NCI-H1417 (cell line): ENCODE measurements at places on chromosomes 5 and 9.
A peak's percentile ranks its signal among the peaks of the same experiment; 100 is the strongest.

GRCh38 chr5:147751156-147751830 lies 31.2 kb downstream of the JAKMIP2 start:
- DNase-seq: peak; percentile 84

- no peak for DNase-seq
Observed at GRCh38 chr5:148927307-148927946, 101.0 kb downstream of the ADRB2 start.

DNA sequence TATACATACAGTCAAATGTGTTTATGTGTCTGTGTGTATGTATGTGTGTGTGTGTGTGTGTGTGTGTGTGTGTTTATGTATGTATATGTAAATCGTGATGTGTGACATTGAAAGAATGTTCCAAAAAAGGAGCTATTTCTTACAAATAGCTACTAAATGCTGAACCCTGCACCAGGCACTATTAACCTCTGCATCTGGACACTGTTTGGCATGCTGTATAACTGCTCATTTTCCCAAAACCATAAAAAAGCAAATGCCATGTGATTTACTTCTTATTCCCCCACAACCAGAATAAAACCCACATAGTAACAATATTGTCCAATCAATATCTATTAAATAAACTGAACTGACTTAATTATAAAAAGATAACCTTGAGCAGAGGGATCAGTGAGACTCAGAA lies 91.1 kb downstream of the NR6A1 start:
- no peak for DNase-seq

DNA sequence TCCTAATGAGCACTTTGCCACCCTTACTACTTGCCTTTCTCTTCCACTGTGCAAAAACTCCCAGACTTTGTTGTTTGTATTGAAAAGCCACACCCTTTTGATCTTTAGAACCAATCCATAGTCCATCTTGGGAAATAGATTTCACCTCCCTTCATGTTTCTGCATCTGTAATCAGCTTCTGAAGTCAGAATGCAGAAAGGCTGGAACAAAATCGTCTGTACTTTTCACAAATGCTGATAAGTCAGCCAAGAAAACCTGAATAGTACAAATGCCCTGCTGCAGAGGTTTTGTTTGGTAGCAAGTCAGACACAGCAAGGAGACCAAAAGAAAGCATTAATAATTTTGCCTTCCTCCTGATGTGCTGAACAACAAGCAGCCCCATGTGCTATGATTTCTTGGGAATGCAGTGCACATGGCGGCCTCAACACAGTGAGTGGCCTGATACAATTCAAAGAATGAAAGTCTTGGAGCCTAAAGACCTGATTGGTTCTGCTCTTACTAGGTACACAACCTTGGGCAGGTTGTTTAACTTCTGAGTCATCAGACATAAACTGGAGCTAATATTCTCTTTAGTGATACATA lies 59.2 kb upstream of the STK32A start:
- DNase-seq: no peak

DNA sequence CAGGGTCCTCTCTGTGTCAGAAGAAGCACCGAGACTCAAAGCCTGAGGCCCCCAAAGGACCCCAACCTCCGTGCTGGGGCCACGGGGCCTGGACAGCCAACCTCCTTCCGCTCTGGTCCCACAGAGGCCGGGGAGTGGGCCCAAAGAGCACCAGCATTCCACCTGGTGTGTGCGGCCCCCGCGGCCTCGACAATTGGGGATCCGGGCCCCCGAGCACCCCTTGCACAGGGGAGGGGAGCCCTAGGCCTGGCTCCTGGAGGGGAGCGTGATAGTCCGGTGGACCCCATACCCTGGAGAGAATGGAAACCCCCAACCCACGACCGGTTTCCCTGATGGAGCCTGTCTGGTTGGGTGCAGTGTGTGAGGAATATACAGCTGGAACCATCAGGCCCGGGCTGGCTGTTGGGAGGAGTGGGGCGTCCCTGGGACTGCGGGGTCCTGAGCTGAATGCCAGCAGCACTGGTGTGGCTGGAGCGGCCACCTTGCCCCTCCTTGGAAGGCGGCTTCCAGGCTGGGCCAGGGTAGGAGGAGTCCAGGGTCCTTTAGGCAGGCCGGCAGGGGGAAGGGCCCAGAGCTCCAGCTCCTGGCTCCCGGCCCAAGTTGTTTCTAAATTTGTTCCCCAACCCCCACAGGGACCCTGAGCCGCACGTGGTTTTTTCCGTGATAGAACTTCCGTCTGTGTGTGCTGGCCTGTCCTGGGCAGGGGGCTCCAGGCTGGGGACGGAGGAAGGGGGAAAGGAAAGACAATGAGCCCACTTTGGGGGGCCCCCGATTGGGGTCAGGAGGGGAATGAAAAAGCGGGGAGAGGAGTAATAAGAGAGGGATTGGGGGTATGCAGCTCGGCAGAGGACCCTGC lies 825 bp upstream of the TOR4A start:
- DNase-seq: no peak

DNA sequence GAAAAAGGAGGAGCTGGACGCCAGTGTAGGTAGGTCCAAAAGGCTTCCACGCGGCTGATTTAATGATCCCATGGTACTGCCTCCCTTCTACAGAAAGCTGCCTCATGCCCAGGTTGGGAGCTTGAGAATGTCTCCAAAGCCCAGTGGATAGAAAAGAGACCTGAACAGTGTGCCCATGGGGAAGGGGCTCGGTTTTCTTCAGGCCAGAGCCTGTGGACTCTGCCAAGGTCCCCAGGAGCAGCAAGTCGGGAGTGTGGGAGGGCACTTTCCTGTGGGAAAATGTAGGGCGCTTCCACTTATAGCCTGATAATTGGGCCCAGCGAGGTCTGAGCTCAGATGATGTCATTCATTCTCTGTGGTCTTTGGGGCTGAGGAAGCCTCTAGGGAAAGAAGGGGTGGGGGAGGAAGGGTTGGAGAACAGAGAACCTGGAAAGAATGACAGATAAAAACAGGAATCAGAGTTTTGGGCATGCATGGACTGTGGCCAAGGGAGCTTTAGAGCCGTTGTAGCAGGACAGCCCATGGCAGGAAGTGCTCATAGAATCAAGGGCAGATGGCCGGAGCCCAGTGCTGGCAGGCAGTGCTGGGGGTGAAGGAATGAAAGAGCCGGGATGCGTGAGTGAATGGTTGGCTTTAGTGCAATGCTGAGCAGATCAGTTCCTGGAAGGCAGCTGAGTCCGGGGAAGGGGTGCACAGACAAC lies 42.5 kb upstream of the SH3PXD2B start:
- DNase-seq: no peak
